ENCODE measurements at places on chromosomes 5 and 9.

DNA sequence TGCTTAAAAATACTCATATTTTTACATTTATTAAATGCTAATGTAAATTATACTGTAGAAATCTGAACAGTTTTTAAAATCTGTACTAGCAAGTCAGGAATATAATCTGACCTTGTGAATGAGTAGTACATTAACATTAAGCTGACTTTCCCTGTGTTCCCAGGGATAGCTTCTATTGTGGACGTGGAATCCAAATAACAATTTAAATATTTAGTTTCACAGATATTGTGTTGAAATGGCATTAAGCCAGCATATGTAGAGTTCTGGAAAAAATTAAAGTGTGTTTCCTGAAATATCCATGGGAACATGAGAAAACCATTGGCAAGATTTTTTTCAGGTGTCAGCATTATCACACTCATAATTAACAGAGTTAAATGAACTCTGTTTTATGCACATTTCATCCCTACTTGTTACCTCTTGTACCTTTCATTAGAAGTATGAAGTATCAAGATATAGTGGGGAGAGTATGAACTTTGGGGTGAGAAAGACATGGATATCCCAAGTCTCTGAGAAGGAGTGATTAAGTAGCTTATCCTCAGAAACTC is 5.7 kb downstream of the RABGAP1 start:
- DNase-seq: no peak

GRCh38 chr5:169265888-169266287 is 35.1 kb downstream of the SLIT3 start:
- no peak for DNase-seq

DNA sequence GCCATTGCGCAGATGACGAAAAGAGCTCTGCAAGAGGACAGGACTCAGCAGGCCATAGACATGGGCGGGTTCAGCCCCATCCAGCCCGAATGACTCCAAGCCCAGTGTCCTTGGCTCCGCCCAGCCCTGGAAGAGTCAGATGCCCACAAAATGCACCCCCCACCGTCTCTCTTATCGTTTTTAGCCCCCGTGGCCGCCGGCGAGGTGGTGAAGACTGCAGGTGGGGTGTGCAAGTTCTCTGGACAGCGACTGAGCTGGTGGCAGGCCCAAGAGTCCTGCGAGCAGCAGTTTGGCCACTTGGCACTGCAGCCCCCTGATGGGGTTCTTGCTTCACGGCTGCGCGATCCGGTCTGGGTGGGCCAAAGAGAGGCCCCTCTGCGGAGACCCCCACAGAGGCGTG is 2.1 kb downstream of the ADGRD2 start:
- DNase-seq: no peak

DNA sequence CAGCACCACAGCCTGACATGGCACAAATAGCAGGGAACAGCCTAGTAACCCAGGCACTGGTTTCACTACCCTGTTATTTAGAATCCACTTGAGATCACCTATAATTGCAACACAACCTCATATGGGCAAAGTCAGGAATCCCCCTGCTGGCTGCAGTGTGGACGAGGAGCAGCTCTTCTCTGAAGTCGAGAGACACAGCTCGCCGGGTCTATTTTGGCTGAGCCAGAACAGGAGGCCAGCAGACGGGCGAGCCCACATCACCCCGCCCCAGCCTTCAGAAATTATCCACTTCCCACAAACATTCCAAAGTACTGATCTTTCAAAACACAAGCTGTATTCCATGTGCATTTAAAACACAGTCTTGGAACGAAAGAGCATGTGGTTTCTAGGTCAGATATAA is 179.0 kb downstream of the ROR2 start:
- DNase-seq: no peak

DNA sequence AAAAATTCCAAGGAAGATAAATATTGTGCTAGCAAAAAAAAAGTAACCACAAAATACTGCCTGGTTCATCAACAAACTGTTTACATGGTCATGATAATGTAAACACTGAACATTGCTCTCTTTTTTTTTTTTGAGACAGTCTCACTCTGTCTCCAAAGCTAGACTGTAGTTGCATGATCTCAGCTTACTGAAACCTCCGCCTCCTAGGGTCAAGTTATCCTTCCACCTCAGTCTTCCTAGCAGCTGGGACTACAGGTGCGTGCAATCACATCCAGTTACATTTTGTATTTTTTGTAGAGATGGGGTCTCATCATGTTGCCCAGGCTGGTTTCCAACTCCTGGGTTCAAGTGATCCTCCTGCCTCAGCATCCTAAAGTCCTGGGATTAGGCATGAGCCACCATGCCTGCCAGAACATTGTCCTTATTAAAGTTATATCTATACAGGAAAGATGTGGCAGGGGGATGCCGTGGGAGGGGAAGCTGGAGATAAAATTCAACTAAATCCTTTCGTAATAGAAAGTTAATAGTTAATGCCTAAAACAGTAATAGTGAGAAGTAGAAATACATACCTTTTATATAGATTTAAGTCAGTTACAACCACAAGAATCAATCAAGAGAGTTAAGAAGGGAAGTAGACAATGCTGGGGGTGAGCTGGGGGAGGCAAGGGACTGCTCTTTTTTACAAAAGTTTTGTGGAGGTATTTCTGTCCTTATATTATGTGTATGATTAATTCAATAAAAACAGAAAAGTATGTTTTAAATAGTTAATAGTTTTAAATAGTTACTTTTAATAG is 52.3 kb downstream of the RGMB start:
- no peak for DNase-seq

DNA sequence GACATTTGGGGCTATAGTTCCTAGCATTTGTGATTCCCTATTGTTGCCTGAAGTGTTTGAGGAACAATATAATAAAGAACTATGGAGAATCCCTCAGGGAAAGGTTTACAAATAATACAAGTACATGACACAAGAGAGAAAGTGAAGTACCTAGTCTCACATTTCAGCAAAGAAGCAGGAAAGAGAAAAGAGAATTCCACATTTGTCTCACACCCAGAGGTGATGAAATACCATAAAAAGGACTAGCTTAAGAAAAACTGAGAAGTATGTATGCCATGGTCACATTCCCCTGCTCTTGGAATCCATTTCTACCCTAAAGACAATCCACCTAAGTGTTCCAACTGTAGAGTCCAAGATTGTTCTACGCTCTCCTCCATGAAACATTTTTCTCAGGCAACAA is 79.0 kb upstream of the TARS1 start:
- no peak for DNase-seq

- no peak for DNase-seq
Measured at GRCh38 chr5:113212244-113212920, 222.4 kb downstream of the TSSK1B start.

GRCh38 chr5:6692906-6693305 is 20.3 kb upstream of the TENT4A start:
- DNase-seq: no peak

GRCh38 chr9:133730994-133731715 is 7.0 kb downstream of the SARDH start:
- no peak for DNase-seq

- DNase-seq: no peak
Measured at GRCh38 chr5:126416266-126416925, 6.8 kb upstream of the GRAMD2B start.

DNA sequence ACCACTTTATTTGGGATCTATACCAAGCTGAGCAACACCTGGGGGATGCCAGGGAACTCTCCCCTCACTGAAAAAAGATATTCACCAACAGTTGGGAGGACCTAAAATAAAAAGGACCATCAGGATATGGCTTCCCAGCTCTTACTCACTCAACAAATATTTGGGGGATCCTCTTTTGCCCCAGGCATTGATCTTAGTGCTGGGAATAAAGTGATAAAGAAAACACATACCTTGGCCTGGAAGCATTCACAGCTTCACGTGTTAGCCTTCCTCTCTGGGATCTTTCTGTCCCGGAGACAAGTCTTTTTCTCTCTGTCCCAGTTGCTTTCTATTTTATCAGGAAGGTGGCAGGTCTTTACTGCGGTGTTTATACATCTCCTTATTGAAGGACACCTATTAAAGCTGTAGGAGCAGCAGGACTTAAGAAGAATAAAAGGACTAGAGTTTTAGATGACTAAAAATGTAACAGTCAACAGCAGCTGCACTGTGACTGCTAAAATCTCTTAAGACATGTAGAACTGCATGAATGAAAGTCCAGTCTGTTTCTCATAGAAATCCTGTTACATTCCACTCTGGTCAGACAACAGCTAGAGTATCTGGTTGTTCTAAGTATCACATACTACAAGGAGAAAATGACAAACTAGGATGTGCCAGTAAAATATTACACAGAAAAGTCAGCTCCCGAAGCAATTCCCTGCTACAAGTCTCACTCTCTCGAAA is 90.0 kb upstream of the ITGA2 start:
- no peak for DNase-seq

DNA sequence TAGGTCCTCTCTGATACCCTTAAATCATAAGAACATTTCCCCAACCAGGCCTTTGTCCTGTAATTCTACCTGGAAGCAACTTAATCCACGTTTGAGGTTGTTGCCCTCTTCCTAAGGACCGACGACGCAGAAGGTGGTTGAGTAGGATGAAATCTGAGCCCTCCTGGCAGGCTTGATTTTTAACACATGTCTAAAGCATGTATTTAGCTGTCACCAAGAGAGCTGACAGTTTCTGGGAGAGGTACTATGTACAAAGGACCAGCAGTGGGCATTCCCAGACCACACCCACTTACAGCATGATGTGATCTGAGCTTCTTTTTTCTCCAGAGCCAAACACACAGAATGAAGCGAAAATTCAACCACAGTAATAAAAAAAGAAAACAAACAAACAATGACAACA is 260.9 kb downstream of the SH3GL2 start:
- DNase-seq: no peak

GRCh38 chr9:93238953-93239925 is 55.3 kb downstream of the WNK2 start:
- DNase-seq: no peak

- no peak for DNase-seq
Measured at GRCh38 chr9:125969462-125969861, 222.3 kb downstream of the PBX3 start.

- DNase-seq: no peak
Measured at GRCh38 chr9:17587113-17587512, 8.2 kb downstream of the SH3GL2 start.

DNA sequence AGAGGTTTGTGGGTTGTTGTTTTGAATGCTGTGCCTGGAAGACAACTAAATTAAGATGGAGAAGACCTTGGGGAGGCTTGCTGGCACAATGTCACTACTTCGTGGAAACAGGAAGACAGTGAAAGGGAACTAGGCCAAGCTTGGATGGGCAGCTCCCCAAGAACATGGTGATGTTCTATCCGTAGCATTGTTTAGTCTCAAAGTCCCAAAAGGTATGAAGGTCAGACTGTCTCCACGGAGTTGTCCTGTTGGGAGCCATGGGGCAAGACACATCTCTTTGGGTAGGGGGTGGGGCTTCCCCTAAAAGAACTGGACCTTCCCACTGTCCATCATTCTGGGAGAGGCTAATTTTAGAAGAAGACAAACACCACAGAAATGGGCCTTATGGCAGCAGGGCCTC is 140.5 kb downstream of the ENTREP1 start:
- no peak for DNase-seq

- no peak for DNase-seq
Measured at GRCh38 chr5:170217831-170218230, 15.0 kb upstream of the C5orf58 start.

DNA sequence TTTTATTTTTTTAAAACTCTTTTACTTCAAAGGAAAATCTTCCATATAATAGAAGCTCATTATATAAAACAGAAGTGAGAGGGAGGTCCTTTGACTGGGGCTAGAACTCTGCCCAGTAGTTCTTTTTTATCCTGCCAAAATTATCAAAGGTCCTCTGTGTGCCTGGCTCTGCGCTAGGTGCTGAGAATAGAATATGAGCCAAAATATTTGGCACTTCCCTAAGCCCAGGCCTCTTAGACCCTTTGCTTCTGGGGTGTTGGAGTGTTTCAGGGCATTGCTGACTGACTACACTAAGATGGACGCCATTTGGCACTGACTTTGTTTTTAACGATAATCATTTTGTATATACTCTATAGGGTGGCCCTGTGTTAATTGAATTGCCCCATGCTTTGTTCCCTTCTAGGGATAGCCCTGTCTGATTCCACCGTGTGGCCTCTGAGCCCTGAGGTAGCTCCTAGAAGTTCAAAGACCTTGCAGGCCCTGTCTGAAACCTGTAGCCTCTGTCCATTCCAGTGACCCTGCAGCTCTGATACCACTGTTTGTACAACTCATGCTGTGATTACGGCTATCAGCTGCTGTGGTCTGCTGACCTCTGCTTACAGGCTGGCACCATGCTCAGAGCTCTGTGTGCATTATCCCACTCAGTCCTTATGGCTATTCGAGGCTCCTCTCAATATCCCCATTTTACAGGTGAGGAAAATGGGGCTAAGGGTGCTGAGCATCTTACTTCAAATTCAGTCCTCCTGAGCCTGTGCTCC is 84.3 kb upstream of the SHB start:
- no peak for DNase-seq

DNA sequence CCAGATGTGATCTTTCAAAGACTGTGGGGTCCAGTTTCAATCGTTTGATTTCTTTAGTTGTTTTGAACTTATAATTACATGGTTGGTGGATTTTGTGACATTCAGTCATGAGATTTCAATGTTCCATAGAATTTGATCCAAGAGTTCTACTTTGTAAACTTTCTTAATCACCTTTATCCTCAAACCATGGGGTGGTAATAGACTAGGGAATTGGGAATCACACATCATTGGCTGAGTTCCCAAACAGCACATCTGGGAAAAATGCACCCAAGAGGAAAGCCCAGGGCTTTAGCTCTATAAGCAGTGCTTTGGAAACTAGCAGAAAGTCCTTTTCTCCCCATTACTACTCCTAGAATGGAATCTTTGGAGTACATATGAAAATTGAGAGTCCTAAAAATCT is 177.6 kb downstream of the NNT start:
- DNase-seq: no peak

GRCh38 chr5:164504141-164504772 is 998.8 kb downstream of the MAT2B start:
- DNase-seq: peak; percentile 21

- no peak for DNase-seq
Measured at GRCh38 chr9:93254061-93254481, 70.1 kb downstream of the WNK2 start.

- DNase-seq: no peak
Measured at GRCh38 chr9:106745876-106746275, 117.1 kb upstream of the ZNF462 start.

- DNase-seq: no peak
Measured at GRCh38 chr5:43016217-43016779, 23.8 kb downstream of the ANXA2R start.
